ENCODE measurements at places on chromosomes 16 and 17.

GRCh38 chr17:43014020-43014648 is 7.5 kb downstream of the IFI35 start:
- peaks cover 3% of the 10 kb centered on the region for H3K36me3 ChIP-seq
- H3K27ac ChIP-seq = no peak overlapping the region
- H3K27me3 ChIP-seq = no peaks in the 10 kb centered on the region

GRCh38 chr17:74217037-74217730 is 3.8 kb downstream of the TTYH2 start:
- no peak overlapping the region for H3K27ac ChIP-seq
- H3K27me3 ChIP-seq = no peaks in the 10 kb centered on the region
- no peak overlapping the region for H3K4me3 ChIP-seq
- H3K4me1 ChIP-seq = peaks cover 38% of the 10 kb centered on the region
- H3K36me3 ChIP-seq = no peaks in the 10 kb centered on the region
- no peak for DNase-seq

DNA sequence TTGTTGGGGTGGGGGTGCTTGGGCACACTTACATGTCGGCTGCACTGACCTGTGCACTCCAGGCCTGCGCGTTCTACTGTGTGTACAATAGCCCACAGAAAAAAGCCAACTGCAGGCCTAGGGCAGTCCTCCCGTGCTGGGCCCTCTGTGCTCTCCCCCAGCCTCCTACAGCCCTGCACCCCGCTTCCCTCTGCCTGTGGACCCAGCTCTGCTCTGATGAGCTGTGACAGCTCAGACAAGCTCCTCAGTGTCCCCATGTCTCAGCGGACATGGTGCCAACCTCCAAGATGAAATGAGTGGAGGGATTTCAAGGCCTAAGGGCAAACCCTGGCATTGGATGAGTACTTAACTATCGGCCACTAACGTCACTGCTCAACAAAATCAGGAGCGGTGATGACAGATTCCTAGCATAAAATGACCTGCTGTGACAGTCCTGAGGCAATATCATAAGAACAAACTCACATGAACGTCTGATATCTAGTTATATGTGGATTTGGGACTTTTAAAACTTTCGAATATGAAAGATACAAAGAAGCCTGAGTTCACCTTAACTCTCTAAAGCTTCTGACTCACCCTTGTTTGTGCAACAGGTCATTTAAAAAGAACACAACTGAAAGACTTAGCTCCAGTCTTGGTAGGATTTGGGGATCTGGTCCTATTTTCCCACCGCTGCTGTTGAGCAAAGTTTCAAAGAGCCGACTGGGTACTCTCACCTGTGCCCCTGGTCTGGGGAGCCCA is 34.7 kb downstream of the CCDC57 start:
- H3K4me3 ChIP-seq = no peak overlapping the region
- no peak overlapping the region for H3K27ac ChIP-seq
- H3K4me1 ChIP-seq = no peaks in the 10 kb centered on the region
- no peaks in the 10 kb centered on the region for H3K27me3 ChIP-seq

- H3K4me1 ChIP-seq = no peaks in the 10 kb centered on the region
- H3K36me3 ChIP-seq = no peaks in the 10 kb centered on the region
- no peak overlapping the region for H3K4me3 ChIP-seq
- H3K27ac ChIP-seq = no peak overlapping the region
These were observed 3.7 kb downstream of the C16orf89 start for GRCh38 chr16:5062051-5062450.

- no peak overlapping the region for H3K4me3 ChIP-seq
- no peak overlapping the region for H3K27ac ChIP-seq
- H3K4me1 ChIP-seq = peaks cover 13% of the 10 kb centered on the region
- no peak for DNase-seq
- H3K36me3 ChIP-seq = peaks cover 30% of the 10 kb centered on the region
- H3K27me3 ChIP-seq = no peaks in the 10 kb centered on the region
These were observed 15.4 kb downstream of the CNOT1 start for GRCh38 chr16:58614212-58614611.

DNA sequence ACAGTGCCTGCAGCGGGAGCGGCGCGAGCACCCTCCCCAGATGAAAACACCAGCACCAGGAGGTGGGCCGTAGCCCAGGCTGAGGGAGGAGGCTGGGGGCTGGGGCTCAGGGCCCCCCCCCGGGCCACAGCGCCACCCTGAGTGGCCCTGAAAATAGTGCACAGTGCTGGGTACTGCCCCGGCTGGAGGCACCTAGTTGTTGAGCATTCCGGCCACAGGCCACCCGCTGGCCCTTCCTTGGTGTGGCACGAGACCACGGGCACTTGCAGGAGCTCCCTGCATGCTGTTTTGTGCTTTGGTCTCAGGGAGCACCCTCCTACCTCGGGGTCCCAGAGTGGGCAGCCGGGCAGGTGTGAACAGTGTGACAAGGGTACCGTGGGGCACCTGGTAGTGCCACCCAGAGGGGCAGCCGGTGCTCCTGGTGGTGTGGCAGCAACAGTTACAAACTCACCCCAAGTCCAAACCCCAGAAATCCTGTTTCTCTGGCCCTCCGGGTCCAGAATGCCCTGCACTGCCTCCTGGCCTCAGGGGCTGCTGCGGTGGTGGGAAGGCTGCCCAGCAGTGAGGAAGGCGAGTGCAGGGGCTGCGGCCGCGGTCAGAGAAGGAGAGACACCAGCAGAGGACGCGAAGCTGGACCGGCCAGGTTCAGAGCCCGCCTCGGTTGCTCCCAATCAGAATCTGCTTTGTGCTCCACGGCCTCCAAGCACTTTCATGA is 11.9 kb downstream of the FSCN2 start:
- DNase-seq = no peak
- peaks cover 2% of the 10 kb centered on the region for H3K36me3 ChIP-seq
- H3K27ac ChIP-seq = no peak overlapping the region
- H3K4me1 ChIP-seq = no peaks in the 10 kb centered on the region

GRCh38 chr17:49514071-49514721 is 19.1 kb downstream of the NGFR start:
- H3K27ac ChIP-seq = no peak overlapping the region
- no peak overlapping the region for H3K4me3 ChIP-seq
- no peaks in the 10 kb centered on the region for H3K36me3 ChIP-seq
- no peaks in the 10 kb centered on the region for H3K4me1 ChIP-seq
- peaks cover 2% of the 10 kb centered on the region for H3K27me3 ChIP-seq

- H3K36me3 ChIP-seq = peaks cover 2% of the 10 kb centered on the region
- DNase-seq = no peak
- no peak overlapping the region for H3K4me3 ChIP-seq
- H3K4me1 ChIP-seq = peaks cover 71% of the 10 kb centered on the region
- H3K27me3 ChIP-seq = no peaks in the 10 kb centered on the region
These were observed 21.5 kb upstream of the RFFL start for GRCh38 chr17:35084987-35085386.

GRCh38 chr17:12050646-12051225 is 30.1 kb downstream of the MAP2K4 start:
- DNase-seq = no peak
- peaks cover 77% of the 10 kb centered on the region for H3K4me1 ChIP-seq
- H3K4me3 ChIP-seq = no peak overlapping the region
- no peaks in the 10 kb centered on the region for H3K27me3 ChIP-seq

- H3K27me3 ChIP-seq = peaks cover 81% of the 10 kb centered on the region
- H3K4me1 ChIP-seq = peaks cover 6% of the 10 kb centered on the region
- H3K4me3 ChIP-seq = no peak overlapping the region
- no peak overlapping the region for H3K27ac ChIP-seq
- no peaks in the 10 kb centered on the region for H3K36me3 ChIP-seq
These were observed 14.1 kb upstream of the HOXB9 start for GRCh38 chr17:48639982-48640857.

GRCh38 chr16:59964232-59964924 is 1230.3 kb upstream of the GOT2 start:
- no peaks in the 10 kb centered on the region for H3K36me3 ChIP-seq
- H3K4me1 ChIP-seq = no peaks in the 10 kb centered on the region
- H3K27ac ChIP-seq = no peak overlapping the region
- H3K27me3 ChIP-seq = no peaks in the 10 kb centered on the region
- no peak overlapping the region for H3K4me3 ChIP-seq

DNA sequence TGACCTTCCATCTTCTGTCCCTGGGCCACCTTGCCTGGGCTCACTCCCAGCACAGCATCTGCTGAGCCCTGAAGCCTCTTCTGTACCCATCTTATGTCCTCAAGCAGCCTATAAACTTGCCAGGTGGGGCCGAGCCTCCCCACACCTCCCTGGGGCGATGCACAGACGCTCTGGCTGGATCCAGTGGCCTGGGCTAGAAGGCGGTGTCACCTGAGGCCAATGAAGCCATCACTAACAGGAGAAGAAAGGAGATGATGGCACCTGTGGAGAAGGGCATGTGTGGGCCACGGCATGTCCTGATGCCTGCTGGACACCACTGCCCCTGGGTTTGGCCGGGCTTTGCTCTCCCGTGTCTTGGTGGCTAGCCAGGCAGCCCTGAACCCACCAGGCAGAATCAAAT is 45.5 kb downstream of the PEMT start:
- no peak overlapping the region for H3K27ac ChIP-seq
- H3K36me3 ChIP-seq = no peaks in the 10 kb centered on the region
- DNase-seq = no peak
- no peaks in the 10 kb centered on the region for H3K27me3 ChIP-seq
- H3K4me1 ChIP-seq = no peaks in the 10 kb centered on the region
- no peak overlapping the region for H3K4me3 ChIP-seq

DNA sequence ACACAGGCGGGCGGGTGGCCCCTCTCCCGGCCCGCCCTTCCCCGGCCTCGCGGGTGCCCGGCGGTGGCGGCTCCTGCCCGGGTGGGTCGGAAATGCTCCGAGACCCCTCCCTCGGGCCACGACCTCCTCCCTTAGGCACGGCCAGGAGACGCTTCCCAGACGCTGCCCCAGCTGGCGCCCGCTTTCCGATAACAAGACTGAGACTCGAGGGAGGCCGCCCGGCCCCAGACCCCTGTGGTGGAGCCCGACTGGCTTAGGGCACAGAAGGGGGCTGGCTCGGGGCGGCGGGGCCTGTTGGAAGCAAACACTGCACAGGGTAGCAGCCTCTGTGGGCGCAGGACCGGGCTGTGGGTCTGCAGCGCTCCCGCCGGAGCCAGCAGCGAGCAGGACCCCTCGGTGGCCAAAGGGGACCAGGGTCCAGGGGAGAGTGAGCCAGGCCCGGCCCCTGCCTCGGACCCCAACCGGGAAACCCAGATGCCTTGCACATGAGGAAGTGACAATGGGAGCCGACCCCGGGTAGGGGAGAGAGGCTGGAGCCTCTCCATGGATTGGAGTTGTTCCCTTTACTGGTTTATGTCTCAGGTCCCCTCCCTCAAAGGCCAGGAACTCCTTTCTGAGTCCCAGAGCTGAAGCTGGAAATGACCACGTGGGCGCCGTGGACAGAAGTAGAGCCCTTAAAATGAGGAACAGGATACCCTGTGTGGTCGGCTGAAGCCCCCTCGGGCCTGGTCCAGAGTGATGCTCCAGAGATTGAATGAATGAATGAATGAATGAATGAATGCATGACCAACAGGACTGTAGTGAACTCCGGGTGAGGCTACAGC is 19.8 kb upstream of the ADCY7 start:
- no peaks in the 10 kb centered on the region for H3K27me3 ChIP-seq
- peak overlapping the region; percentile 67 for H3K27ac ChIP-seq
- H3K4me1 ChIP-seq = peaks cover 17% of the 10 kb centered on the region
- no peaks in the 10 kb centered on the region for H3K36me3 ChIP-seq
- H3K4me3 ChIP-seq = peak overlapping the region; percentile 74
- DNase-seq = peak; percentile 42

GRCh38 chr16:28171816-28172215 is 39.9 kb downstream of the XPO6 start:
- H3K27me3 ChIP-seq = no peaks in the 10 kb centered on the region
- peak overlapping the region; percentile 68 for H3K27ac ChIP-seq
- H3K36me3 ChIP-seq = peaks cover 64% of the 10 kb centered on the region
- H3K4me3 ChIP-seq = no peak overlapping the region
- H3K4me1 ChIP-seq = peaks cover 74% of the 10 kb centered on the region

DNA sequence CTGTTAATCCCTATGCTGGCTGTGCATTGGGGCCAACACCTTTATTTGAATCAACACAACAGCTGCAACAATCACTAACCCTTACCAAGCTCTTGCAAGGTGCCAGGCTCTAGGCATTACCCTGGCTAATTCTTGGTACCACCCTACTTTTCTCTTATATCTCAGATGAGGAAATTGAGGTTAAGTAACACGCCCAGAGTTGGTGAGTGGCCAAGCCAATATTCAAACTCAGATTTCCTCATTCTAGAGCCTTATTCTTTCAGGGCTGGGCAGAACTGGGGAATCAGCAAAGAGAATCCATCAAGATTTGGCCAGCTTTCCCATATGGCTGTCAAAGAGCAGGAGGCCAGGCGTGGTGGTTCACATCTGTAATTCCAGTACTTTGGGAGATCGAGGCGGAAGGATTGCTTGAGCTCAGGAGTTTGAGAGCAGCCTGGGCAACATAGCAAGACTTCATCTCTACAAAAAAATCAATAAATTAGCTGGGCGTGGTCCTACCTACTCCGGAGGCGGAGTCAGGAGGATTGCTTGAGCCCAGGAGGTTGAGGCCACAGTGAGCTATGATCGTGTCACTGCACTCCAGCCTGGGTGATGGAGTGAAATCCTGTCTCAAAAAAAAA is 23.7 kb downstream of the ARSG start:
- H3K27me3 ChIP-seq = no peaks in the 10 kb centered on the region
- H3K27ac ChIP-seq = no peak overlapping the region
- H3K4me1 ChIP-seq = peaks cover 56% of the 10 kb centered on the region
- H3K4me3 ChIP-seq = no peak overlapping the region
- DNase-seq = no peak

DNA sequence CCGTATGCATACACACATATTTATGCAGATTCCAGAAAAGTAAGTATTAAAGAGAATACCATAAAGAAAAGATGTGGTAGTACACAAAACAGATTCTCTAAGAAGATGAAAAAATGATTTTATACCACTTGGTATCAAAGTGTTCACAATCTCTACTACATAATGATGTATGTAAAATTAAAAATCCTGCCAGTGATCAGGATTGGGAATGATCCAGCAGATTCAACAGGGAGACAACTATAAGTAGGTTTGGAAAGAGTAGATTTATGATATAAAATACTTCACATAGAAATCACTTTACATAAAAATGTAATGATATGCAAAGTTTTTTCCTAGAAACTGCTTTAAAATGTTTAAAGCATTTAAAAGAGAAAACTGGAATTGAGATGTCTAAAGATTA is 447.0 kb downstream of the CNTNAP4 start:
- H3K27ac ChIP-seq = no peak overlapping the region
- H3K36me3 ChIP-seq = no peaks in the 10 kb centered on the region
- no peaks in the 10 kb centered on the region for H3K4me1 ChIP-seq
- DNase-seq = no peak

DNA sequence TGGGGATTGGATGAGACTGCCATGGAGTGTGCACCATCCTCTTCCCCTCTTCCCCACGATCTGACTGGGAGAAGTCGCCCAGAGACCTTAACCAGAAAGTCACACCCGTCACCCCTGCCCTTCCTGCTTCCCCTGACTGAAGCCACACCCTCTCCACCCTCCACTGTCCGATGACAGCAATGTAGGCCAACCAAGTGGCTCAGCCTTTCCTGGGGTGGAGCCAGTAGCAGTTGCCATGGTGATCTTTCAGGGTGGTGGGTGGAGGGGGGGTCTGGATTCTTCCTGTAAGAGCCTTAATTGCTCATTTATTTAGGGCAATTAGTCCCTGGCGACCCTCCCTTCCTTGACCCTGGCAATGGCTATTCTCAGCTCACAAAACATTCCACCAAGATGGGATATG is 37.5 kb upstream of the PHB1 start:
- H3K27me3 ChIP-seq = peaks cover 9% of the 10 kb centered on the region
- H3K36me3 ChIP-seq = no peaks in the 10 kb centered on the region
- H3K4me1 ChIP-seq = no peaks in the 10 kb centered on the region
- H3K27ac ChIP-seq = no peak overlapping the region

Measured in activated CD8-positive, alpha-beta T cell treated with anti-CD3 and anti-CD28 coated beads for 36 hours (primary cell).